ENCODE measurements at places on chromosomes 5 and 9. TPM values are rescaled to one million over a fixed set of nuclear protein-coding genes. Genes with fewer than 3 reads are reported as not detected.
A peak's percentile ranks its signal among the peaks of the same experiment; 100 is the strongest.

GRCh38 chr5:168867241-168867640 lies 288.1 kb upstream of the PANK3 start:
- no peaks in the 10 kb centered on the region for H3K4me1 ChIP-seq
- no peak overlapping the region for H3K27ac ChIP-seq
- H3K27me3 ChIP-seq = peaks cover 3% of the 10 kb centered on the region
- no peaks in the 10 kb centered on the region for H3K36me3 ChIP-seq

DNA sequence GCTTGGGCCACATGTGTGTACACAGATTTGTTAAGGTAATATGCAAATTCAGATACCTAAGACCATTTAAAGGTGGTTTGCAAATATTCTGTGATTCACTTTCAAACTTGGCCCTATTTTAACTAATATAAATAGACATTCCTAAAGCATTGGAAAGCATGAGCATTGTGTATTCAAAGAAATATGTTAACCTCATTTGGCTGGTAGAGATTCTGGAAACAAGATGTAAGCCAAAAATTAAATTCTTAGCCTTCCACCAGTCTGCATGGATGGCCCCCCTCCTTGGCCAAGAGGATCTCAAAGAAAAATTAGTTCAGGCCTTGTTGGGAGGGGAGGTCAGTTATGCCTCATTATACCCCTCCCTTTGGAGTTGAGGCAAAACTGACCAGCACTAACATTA lies 38.7 kb upstream of the C6 start:
- no peak overlapping the region for H3K4me3 ChIP-seq
- H3K4me1 ChIP-seq = no peaks in the 10 kb centered on the region
- H3K27ac ChIP-seq = no peak overlapping the region
- H3K36me3 ChIP-seq = no peaks in the 10 kb centered on the region
- no peak for DNase-seq

GRCh38 chr9:126225611-126226609 lies 100.7 kb upstream of the MVB12B start:
- peaks cover 52% of the 10 kb centered on the region for H3K27me3 ChIP-seq
- H3K27ac ChIP-seq = no peak overlapping the region
- DNase-seq = no peak
- H3K4me3 ChIP-seq = no peak overlapping the region

GRCh38 chr9:129111528-129112151 lies 425 bp downstream of the PTPA start:
- peak; percentile 59 for DNase-seq
- H3K4me3 ChIP-seq = peak overlapping the region; percentile 94
- no peaks in the 10 kb centered on the region for H3K27me3 ChIP-seq
- H3K4me1 ChIP-seq = peaks cover 35% of the 10 kb centered on the region

GRCh38 chr5:1782385-1783215 lies 17.0 kb downstream of the MRPL36 start:
- no peak for DNase-seq
- H3K4me1 ChIP-seq = peaks cover 24% of the 10 kb centered on the region
- H3K27ac ChIP-seq = no peak overlapping the region

PTGR1 gene
- total RNA-seq = 1.0 TPM

IFNE gene
- total RNA-seq = not detected

DNA sequence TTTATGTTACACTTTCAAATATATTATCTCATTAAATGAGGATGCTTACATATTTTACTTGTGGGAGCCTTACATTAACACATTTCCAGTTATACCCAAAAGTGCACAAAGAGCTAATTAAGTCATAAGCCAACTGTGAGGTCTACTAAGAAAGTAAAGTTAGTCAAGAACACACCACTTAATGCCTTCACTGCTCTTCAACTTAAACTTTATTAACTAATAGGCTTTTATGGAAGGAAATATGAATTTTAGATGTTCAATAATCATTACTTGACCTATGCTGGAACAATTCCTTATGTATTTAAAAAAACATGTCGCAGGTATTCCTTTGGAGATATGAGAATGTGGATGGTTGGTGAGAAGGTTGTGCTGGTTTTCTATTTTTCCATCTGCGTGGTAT lies 3.4 kb downstream of the ST8SIA4 start:
- no peak for DNase-seq
- H3K27ac ChIP-seq = peak overlapping the region; percentile 94
- peak overlapping the region; percentile 84 for H3K4me3 ChIP-seq
- no peaks in the 10 kb centered on the region for H3K27me3 ChIP-seq
- peaks cover 46% of the 10 kb centered on the region for H3K36me3 ChIP-seq

NR4A3 gene
- total RNA-seq = 20.4 TPM

GRCh38 chr5:59123595-59124561 lies 541.0 kb downstream of the RAB3C start:
- H3K27ac ChIP-seq = no peak overlapping the region
- peaks cover 5% of the 10 kb centered on the region for H3K4me1 ChIP-seq
- peaks cover 16% of the 10 kb centered on the region for H3K36me3 ChIP-seq
- no peak overlapping the region for H3K4me3 ChIP-seq
- DNase-seq = peak; percentile 59
- no peaks in the 10 kb centered on the region for H3K27me3 ChIP-seq

- H3K27me3 ChIP-seq = peaks cover 3% of the 10 kb centered on the region
- no peaks in the 10 kb centered on the region for H3K36me3 ChIP-seq
- no peak overlapping the region for H3K4me3 ChIP-seq
- DNase-seq = no peak
- no peak overlapping the region for H3K27ac ChIP-seq
Measured at GRCh38 chr5:172841-173251, 18.4 kb upstream of the LRRC14B start.

DNA sequence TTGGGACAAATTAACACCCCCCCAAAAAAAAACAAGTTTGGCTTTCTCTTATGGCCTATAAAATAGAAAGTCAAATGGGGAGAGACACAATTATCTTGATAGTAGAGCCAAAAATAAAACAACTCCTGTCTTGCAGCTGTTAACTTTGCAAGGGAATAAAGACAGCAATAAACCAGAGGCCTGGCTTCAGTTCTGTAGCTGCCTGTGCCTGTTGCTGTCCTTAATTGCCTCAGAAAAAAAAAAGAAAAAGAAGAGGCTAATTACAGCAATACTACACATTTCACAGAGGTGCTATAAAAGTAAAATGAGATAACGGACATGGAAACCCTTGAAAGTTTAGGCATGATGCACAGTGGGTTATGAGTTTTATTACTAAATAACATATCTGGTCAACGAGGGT lies 170.7 kb upstream of the IRX1 start:
- no peak overlapping the region for H3K27ac ChIP-seq
- no peaks in the 10 kb centered on the region for H3K4me1 ChIP-seq
- H3K4me3 ChIP-seq = no peak overlapping the region
- DNase-seq = no peak

INSL6 gene
- total RNA-seq = not detected

GRCh38 chr5:107092695-107093094 lies 578.0 kb downstream of the EFNA5 start:
- no peak for DNase-seq
- no peaks in the 10 kb centered on the region for H3K36me3 ChIP-seq
- H3K4me1 ChIP-seq = no peaks in the 10 kb centered on the region
- H3K27ac ChIP-seq = no peak overlapping the region
- no peaks in the 10 kb centered on the region for H3K27me3 ChIP-seq

GRCh38 chr5:176788941-176789872 lies 21.2 kb upstream of the UNC5A start:
- peaks cover 33% of the 10 kb centered on the region for H3K27me3 ChIP-seq
- no peak for DNase-seq
- no peaks in the 10 kb centered on the region for H3K36me3 ChIP-seq
- no peak overlapping the region for H3K4me3 ChIP-seq

GRCh38 chr5:168989731-168990505 lies 311.0 kb downstream of the SLIT3 start:
- DNase-seq = no peak
- H3K36me3 ChIP-seq = no peaks in the 10 kb centered on the region
- peaks cover 12% of the 10 kb centered on the region for H3K27me3 ChIP-seq
- no peak overlapping the region for H3K4me3 ChIP-seq
- H3K4me1 ChIP-seq = no peaks in the 10 kb centered on the region

GRCh38 chr5:31407921-31408693 lies 123.8 kb downstream of the DROSHA start:
- no peaks in the 10 kb centered on the region for H3K4me1 ChIP-seq
- no peak for DNase-seq

CDKN2A gene
- 16.9 TPM for total RNA-seq

DOCK8 gene
- 389 TPM for total RNA-seq

SPIN1 gene
- total RNA-seq = 92.8 TPM

KCNV2 gene
- total RNA-seq = not detected

DNA sequence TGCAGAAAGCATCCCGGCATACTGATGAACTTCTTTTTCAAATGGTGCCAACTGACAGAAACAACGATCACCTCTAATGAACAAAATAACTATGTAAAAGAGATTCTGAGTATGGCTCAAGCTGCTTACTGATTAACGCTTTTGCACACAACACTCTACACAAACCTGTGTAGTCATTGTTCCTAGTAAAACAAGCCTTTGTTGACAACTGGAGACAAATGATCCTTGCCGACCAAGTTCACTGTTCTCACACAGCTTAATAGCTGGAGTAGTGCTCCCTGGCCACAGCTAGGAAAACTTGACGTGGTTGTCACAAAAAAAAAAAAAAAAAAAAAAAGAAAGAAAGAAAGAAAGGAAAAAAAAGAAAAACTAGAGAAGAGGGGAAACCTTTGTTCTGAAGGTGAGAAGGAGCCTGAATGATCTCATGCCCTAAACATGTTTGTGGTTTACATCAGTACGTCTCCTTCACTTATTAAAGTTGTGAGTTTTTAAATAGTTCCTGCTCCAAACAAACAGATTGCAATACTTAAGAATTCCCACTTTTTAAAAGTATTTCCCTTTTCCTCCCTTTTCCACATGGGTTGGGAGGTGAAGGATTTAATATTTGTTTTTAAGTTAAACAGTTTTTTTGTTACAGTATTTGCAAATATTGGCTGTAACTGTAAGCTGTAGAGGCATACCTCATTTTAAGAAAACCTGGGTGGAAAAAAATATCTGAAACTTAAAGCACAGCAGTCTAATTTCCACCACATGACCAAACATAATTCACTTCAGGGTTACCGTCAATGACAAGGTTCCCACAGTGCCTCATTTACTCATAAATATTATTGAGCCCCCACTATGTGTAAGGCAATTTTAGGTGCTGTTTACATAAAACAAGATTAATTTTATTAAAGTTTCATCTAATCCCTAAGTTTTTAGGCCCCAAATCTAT lies 63.7 kb downstream of the GLIS3 start:
- peaks cover 4% of the 10 kb centered on the region for H3K27me3 ChIP-seq
- H3K36me3 ChIP-seq = no peaks in the 10 kb centered on the region
- peaks cover 2% of the 10 kb centered on the region for H3K4me1 ChIP-seq
- H3K27ac ChIP-seq = no peak overlapping the region
- no peak overlapping the region for H3K4me3 ChIP-seq
- DNase-seq = no peak

LURAP1L gene
- total RNA-seq = not detected

GRCh38 chr5:31880449-31880848 lies 241.5 kb downstream of the PDZD2 start:
- no peaks in the 10 kb centered on the region for H3K36me3 ChIP-seq
- H3K4me1 ChIP-seq = no peaks in the 10 kb centered on the region
- peaks cover 3% of the 10 kb centered on the region for H3K27me3 ChIP-seq
- no peak overlapping the region for H3K4me3 ChIP-seq
- H3K27ac ChIP-seq = no peak overlapping the region
- no peak for DNase-seq

RCL1 gene
- 14.3 TPM for total RNA-seq

GRCh38 chr9:93340091-93340490 lies 111.4 kb upstream of the FAM120A start:
- H3K27ac ChIP-seq = no peak overlapping the region
- DNase-seq = no peak
- H3K27me3 ChIP-seq = peaks cover 31% of the 10 kb centered on the region

All from activated CD8-positive, alpha-beta memory T cell treated with anti-CD3 and anti-CD28 coated beads, Interleukin-2, amount 10 ng/mL, durations not matched to agents 7 days and 5 days (primary cell).